SW480 (cell line): ENCODE measurements at places on chromosomes 3 and 15.
A peak's percentile ranks its signal among the peaks of the same experiment; 100 is the strongest.

DNA sequence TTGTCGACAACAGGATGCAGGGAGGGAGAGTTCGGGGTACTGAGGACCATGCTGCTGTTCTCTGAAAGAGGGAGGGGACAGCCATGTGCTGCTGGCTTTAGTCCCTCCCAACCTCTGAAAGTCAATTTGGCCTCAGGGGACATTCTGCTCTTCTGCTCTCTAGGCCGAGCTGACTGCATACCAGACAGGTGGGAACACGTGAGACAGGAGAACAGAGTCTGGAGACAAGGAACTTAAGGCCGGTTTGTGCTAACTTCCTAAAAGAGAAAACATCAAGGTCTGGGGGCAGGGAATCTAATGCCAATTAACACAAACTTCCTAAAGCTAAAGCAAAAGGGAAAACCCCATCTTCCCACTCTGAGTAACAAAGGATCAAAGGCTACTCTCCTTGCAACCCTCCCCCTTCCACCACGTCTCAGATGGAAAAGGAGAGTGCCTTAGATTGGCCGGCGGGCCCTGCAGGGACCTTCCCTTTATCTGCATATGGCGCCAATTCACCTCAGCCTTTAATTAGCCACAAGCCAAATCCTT lies 41.0 kb downstream of the SLCO2A1 start:
- DNase-seq: no peak

DNA sequence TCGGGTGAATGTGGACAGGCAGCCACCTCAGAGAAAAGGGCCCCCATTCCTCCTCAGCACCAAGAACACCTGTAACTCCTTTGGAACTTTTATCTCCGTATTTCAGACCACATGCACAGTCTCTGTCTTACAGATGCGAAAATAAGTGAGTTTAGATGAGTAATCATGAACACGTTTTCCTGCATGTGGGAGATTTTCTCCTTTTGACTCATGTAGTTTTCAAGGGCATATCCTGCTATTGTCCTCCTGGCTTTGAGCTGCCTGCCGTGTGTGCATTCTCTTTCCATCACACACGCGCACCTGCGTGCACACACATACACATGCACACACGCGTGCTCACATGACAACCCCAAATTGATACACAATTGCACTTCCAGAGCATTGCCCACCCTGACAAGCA lies 239.2 kb downstream of the GABRG3 start:
- no peak for DNase-seq

DNA sequence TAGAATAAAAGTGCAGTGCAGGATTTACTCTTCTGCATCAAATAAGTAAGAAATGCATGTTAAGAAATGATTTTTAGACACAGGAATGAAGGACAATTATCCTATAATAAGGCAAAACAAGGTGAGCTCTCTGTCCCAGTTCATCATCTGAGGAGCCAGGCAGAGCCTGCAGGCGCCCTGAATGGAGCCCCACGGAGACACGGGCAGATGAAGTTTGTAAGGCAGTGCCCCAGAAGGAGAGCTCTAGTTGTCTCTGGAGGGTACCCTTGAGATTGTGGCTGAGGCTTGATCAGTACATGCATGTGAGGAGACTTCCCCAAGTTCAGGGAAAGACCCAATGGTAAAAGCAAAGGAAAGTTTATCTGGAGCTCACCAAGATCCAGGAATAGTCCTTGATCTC lies 50.3 kb downstream of the ATP10A start:
- no peak for DNase-seq

DNA sequence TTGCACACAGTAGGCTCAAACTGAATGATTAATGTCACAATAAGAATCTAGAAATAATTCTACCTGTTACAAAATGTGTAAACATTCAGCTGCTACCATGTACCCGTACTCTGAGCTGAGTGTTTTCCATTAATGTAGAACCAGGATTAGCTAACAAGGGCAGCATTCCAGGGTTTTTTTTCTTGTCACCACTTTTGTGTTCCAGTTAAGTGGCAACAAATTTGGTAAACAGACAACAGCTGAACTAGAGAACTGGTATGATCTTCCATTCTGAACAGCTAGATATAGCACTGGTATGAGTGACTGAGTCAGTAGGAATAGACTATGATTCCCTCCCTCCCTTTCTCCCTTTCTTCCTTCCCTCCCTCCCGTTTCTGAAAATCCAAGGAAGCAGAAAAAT lies 229.4 kb downstream of the CD47 start:
- no peak for DNase-seq

GRCh38 chr3:101262393-101263240 lies 57.8 kb downstream of the IMPG2 start:
- no peak for DNase-seq

GRCh38 chr3:140187656-140188221 lies 252.8 kb downstream of the CLSTN2 start:
- peak; percentile 8 for DNase-seq

GRCh38 chr15:62933386-62933785 lies 109.2 kb upstream of the TPM1 start:
- DNase-seq: no peak

DNA sequence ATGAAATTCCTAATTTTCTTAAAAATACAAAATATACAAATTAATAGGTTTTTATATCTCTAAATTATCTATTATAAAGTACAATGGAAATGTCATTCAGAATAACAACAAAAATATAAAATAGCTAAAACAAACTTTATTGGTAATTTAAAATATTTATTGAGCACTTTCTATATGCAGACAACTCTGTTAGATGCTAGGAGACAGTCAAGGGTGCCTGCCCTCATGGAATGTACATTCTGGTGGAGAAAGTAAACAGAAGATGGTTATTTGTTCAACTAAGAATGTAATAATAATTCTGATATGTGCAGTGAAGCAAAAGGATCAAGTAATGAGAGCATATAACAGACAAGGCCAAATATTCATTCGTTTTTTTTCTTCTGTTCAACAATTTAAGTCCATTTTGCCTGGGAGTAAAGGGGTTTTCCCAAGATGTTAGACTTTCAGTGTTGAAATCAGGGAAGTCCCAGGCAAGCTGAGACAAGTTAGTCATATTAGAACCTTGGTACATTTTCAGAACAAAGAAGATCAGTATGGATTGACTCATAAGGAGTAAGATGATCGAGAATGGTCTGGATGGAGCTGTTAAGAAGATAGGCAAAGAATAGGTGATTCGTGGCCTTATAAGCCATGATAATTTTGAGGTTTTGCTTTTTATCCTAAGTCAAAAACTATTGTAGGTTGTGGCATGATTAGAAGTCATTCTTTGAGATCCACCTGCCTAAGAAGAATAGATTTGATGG lies 150.2 kb upstream of the MLF1 start:
- no peak for DNase-seq

DNA sequence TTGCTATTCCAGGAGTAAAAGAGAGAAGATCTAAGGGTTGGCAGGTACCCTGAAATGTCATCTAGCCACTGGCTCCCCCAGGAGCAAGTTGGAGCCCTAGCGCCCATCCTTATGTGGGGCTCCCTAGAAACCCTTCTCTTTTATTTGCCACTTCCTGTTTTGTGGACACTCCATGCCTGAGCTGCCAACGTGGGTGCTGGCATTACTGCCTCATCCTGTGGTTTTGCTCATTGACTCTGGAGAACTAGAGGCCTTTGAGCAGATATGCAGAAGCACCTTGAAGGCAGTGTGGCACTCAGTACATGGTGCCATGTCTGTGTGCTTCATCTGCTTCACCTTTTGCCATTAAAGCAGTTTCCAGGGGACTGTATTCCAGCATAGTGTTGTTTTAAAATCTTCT lies 8.1 kb downstream of the EDEM1 start:
- peak; percentile 40 for DNase-seq
